Stimulated activated CD8-positive, alpha-beta memory T cell treated with anti-CD3 and anti-CD28 coated beads, Interleukin-7, amount 100 ng/mL, for 1 hour (primary cell): ENCODE measurements at places on chromosomes 1 and 21.

GRCh38 chr1:5389101-5389885 is 602.9 kb downstream of the NPHP4 start:
- no peak for DNase-seq

DNA sequence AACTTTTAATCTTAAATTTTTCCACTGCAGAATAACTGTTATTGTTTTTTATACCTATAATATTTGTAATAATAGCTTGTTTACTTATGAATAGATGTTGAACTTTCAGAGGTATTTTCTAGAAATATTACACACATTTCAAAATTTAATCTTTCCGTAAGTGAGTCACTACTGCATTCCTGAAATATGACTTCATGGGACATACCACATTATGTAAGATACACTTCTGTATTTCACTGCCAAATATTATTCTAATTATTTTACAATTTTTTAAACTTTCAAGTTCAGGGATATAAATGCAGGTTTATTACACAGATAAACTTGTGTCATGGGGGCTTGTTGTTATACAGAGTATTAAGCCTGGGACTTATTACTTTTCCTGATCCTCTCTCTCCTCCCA is 2220.5 kb downstream of the NCAM2 start:
- DNase-seq = no peak

- no peak for DNase-seq
Observed at GRCh38 chr1:119551218-119551617, 44.2 kb downstream of the HSD3B1 start.

- no peak for DNase-seq
Observed at GRCh38 chr1:68378296-68379084, 71.3 kb downstream of the RPE65 start.

- no peak for DNase-seq
Observed at GRCh38 chr1:154520333-154520732, 18.1 kb upstream of the SHE start.
